Psoas muscle (tissue), 8 donors: ENCODE measurements at places on chromosomes 3 and 15. TPM values are rescaled to one million over a fixed set of nuclear protein-coding genes. Genes with fewer than 3 reads are reported as not detected.

The NR1I2 gene
- total RNA-seq, result not detected

The HEG1 gene
- 17.9 TPM for total RNA-seq

The ISLR gene
- 18.0 TPM for total RNA-seq

The ADCY5 gene
- 1.8 TPM for total RNA-seq

The CNTN3 gene
- total RNA-seq, result 0.07 TPM

The TMCO5A gene
- not detected for total RNA-seq
